Adrenal gland (tissue), 19 donors: ENCODE measurements at places on chromosomes 2 and 18. TPM values are rescaled to one million over a fixed set of nuclear protein-coding genes. Genes with fewer than 3 reads are reported as not detected.

The ZNF519 gene
- total RNA-seq: 2.9 TPM

The ANKAR gene
- total RNA-seq: 12.6 TPM

The CHRNG gene
- total RNA-seq: not detected

The CBLN2 gene
- total RNA-seq: not detected

- no peak for DNase-seq
These were observed 1057.5 kb upstream of the FAM98A start for GRCh38 chr2:34656632-34657031.

The SPATA3 gene
- total RNA-seq: not detected

GRCh38 chr2:164054651-164055050 is 318.8 kb upstream of the FIGN start:
- DNase-seq: no peak

- DNase-seq: no peak
These were observed 28.7 kb downstream of the COPS9 start for GRCh38 chr2:240107477-240107796.

- no peak for DNase-seq
These were observed 230.6 kb upstream of the LRATD1 start for GRCh38 chr2:14401873-14402272.
